ENCODE measurements at places on chromosomes 5 and 9. TPM values are rescaled to one million over a fixed set of nuclear protein-coding genes. Genes with fewer than 3 reads are reported as not detected.

The PCDHB11 gene
- total RNA-seq: 3.6 TPM

The MED27 gene
- total RNA-seq: 31.3 TPM

The QRFP gene
- total RNA-seq: not detected

The SPINK13 gene
- not detected for total RNA-seq

The KIF12 gene
- total RNA-seq: not detected

The PTPN3 gene
- 1.3 TPM for total RNA-seq

The CBY3 gene
- not detected for total RNA-seq

The POC5 gene
- total RNA-seq: 17.8 TPM

The NTNG2 gene
- total RNA-seq: 2.4 TPM

The WNT8A gene
- total RNA-seq: not detected

DNA sequence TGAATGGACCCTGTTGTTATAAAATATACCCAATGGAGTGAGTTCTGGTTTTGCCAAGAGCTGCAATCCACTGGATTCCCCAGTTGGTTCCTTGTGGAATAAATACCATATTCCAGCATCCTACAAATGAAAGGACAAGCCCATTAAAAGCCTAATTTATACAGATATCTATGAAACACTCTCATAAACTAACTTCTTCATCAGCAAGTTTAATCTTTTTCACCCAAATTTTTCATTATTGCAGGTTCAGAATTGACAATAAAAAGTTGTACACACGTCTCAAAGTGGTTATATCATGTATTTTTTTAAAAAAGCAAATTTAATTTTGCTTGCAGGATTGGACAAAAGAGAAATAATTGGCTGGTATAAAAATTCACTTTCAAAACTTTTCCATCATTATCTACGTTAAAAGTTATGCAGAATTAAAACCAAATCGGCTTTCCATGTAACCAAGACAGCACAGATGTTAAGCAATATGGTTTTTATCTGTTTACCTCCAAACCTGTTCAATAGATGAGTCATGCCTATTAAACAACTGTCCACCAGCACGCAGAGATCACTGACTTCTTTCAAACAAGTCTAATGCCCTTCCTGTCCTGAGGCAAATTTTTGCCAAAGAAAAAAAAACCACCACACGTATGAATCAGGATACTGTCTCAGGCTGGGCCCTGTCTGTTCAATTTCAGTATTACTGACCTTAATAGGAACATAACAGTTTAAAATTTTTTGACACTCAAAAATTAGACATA, 42.5 kb downstream of the CEMIP2 start:
- DNase-seq: no peak

DNA sequence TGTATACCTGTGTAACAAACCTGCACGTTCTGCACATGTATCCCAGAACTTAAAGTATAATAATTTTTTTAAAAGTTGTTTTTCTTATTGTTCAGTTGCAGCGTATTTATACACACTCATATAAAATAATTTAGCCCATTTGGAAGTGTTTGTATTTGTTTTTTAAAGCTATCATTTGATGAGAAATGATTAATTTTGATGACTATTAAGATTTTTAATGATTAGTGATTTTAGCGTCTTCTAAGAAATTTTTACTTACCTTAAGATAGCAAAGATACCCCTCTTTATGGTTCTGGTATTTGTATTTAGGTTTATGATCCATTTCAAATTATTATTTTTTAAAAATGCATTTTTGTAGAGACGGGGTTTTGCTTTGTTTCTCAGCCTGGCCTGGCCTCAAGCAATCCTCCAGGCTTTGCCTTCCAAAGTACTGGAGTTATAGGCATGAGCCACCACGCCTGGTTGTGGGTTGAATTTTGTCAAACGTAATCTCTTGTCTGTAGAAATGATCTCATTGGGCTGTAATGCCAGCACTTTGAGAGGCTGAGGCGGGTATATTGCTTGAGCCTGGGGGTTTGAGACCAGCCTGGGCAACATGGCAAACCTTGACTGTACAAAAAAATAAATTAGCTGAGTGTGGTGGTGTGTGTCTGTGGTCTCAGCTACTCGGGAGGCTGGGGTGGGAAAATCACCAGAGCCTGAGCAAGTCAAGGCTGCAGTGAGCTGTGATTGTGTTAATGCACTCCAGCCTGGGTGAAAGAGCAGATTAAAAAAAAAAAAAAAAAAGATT, 26.9 kb downstream of the CSNK1G3 start:
- no peak for DNase-seq

- no peak for DNase-seq
Measured at GRCh38 chr5:147693233-147693632, 89.3 kb downstream of the JAKMIP2 start.

DNA sequence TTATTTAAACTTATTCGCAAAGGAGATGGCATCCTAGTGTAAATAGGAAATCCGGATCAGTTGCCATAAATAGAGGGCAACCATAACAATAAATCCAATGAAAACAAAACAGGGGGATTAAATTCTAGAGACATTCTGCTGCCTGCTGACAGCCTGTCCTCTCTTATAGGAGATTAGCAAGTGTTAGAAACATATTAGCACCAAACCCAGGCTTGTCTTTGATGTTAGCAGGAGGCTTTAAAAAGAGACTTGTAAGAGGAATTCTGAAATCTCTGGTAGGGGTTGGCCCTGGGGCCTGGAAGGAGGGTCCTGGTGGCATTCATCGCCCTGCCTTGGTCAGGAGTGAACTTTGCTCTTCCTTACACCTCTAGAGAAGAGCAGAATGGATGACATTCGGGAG, 21.6 kb downstream of the NDST1 start:
- DNase-seq: no peak

GRCh38 chr5:131023498-131023865, 141.6 kb downstream of the HINT1 start:
- DNase-seq: no peak

DNA sequence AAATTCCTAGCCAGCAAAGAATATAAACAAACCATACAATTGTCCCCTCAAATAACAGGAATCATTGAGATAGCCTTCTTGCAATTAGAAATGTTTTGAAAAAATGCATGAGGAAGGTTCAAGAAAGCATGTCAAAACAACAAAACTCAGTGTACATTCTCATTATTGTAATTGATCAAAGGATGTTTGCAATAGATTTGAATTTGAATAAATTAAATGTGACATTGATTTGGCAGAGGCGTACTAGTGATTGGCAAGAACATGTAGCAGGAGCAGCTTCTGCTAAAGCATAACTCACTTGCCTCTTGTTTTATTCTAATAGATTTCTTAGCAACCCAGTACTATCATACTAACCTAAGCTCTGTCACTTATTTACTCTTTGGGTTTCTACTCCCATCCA, 19.9 kb downstream of the SMIM15 start:
- DNase-seq: no peak

DNA sequence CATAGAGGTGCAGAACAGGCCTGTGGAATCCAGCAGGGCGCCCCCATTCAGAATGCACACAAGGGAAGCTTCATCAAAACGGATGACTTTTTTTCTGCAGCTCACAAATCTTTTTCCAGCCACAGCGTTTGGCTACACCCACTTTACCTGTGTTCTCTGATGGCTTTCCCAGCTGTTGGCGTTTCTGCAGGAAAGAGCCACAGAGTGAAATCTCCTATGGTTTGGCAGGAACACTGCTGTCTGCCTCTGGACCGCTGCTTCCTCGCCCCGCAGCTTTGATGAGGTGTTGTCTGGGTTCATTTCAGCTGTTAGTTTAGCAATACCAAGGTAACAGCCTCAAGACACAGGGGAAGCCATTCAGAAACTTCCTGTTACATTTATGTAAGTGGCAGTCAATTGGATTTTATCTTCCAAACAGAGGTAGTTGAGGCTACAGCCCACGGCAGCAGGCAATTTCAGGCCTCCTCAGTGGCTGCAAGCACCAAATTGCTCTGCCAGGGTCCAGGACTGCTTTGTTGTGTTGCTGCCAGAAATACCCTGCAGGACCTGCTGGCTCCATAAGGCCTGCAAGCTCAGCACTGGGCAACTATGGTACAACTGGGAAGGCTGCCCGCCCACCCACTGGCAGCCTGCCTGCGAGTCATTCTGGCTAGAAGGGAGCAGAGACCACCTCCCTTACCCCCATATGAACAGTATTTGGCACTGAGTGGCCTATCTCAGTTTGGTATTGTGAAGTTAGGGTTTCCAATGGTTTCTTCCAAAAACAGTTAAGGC, 96.7 kb downstream of the MVB12B start:
- DNase-seq: no peak

DNA sequence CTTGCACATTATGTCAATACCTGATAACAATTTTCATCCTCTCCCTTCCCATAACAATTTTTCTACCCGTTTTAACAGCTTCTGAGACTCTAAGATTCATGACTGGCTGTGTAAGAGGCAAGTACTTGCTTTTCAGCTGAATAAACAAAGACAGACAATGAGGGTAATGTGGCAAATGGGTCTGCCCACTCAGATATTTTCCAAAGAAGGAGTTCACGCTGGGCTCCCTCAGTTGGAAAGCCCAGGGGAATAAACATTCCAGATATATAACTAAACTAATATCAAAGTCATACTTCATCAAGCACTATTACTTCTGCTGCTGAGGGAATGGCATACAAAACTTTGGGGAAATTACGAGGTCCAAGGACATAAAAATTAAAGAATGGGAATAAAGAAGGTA, 24.4 kb downstream of the MEGF9 start:
- no peak for DNase-seq

DNA sequence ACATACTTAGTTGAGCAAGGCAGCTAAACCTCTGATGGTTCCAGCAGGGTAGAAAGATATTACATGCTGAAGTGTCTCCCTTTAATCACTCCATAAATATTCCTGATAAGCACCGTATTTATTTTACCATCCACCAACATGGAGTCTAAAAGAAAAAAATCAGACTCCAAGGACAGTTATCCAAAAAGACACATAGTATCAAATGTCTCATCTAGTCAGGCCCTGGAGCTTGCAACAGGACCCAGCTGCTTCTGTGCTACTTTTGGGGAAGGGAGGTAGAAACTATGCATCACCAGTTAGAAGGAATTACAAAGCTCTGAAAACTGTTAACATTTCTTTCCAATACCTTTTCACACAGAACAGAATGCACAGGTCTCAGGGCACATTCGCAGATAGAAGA, 88.1 kb downstream of the S1PR3 start:
- no peak for DNase-seq

- DNase-seq: no peak
Measured at GRCh38 chr5:56095579-56096102, 100.9 kb upstream of the IL6ST start.

GRCh38 chr9:114921171-114921570, 9.2 kb downstream of the TNFSF8 start:
- no peak for DNase-seq

DNA sequence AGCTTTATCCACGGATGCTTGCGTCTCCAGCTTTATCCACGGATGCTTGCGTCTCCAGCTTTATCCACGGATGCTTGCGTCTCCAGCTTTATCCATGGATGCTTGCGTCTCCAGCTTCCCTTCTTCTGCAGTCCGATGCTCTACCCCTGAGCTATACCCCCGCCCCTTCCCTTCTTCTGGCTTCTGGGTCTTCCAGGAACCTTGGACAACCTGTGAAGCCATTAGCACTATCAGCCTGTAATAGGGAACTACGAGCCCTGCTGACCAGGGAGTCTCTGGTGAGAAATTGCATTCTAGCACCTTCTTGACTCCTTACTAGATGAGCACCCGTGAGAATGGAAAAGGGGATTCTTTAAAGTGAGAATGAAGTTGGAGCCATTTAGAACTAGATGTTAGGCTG, 39.1 kb upstream of the SH3PXD2B start:
- no peak for DNase-seq

DNA sequence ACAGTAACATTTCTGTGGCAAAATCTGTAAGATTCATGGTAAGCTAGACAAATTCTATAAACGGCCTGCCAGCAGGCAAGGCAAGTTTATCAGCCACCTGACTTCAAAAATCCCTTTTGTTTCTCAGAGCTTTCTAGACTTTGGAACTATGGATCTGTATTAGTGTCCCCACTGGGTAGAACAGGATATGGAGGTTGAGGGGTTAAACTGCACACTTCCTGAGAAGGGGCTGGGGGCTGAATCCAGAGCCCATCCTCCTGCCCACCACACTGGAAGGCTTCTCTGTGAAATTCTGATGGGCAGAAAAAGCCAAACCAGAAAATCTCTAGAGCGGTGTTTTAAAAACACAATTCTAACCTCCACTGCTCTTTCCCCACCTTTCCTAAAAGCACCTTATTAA, 128.7 kb downstream of the ENTREP1 start:
- DNase-seq: no peak

- no peak for DNase-seq
Measured at GRCh38 chr5:128002425-128002824, 81.1 kb upstream of the SLC12A2 start.

- no peak for DNase-seq
Measured at GRCh38 chr9:134809826-134810225, 70.8 kb upstream of the FCN2 start.

GRCh38 chr5:26014206-26014605, 1024.2 kb downstream of the CDH9 start:
- no peak for DNase-seq

GRCh38 chr5:160390787-160391696, 8.8 kb downstream of the FAM200C start:
- DNase-seq: no peak

DNA sequence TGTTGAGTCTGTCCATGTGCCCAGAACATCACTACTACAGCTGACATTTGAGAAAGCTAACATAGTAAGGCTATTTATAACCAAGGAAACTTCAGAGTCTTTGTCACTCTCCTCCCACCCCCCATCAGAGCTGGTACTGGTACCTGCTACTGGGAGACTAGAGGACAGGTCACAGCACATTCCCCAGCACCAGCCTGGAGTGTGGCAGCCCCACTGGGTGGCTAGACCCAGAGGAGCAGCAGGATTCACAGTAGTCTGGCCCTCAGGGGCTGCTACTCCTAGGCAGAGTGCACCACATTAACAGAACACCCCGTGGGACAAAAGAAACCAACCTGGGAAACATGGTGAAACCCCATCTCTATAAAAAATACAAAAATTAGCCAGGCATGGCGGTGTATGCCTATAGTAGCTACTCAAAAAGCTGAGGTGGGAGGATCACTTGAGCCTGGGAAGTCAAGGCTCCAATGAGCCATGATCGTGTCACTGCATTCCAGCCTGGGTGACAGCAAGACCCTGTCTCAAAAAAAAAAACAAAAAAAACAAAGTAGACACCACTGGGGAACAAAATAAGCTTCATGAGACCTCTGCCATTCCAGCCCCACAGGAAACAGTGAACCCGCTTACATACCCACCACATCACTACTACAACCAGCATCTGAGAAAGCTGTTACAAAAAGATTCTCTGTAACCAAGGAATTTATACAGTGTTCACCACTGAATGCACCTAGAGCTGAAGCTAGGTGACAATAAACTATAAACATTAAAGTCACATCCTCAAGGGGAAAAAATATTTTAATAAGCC, 26.3 kb upstream of the PTGER4 start:
- no peak for DNase-seq

GRCh38 chr5:173775261-173776197, 112.6 kb upstream of the CPEB4 start:
- DNase-seq: no peak

DNA sequence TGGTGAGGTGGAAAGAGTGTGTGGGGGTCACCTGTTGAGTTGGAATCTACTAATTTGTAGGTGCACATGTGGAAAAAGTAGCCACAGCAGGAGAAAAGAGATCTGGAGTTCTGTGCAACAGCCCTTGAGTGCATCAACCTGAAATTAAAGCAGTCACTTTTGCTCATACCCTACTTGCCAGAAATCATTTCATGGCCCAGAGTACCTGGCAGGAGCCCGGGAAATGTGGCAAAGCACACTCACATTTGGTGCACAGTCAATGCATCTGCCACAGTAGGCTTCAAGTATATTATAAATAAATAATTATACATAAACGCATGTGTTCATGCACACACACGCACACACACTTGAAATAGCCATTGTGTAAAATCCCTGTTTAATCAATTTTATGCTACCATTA, 203.0 kb downstream of the ICE1 start:
- DNase-seq: no peak

Data from neural crest cell (in vitro differentiated cells).